CD4-positive, alpha-beta memory T cell (primary cell): ENCODE measurements at places on chromosomes 4 and X.

GRCh38 chr4:41976775-41977516 is 4.6 kb upstream of the DCAF4L1 start:
- DNase-seq = no peak

DNA sequence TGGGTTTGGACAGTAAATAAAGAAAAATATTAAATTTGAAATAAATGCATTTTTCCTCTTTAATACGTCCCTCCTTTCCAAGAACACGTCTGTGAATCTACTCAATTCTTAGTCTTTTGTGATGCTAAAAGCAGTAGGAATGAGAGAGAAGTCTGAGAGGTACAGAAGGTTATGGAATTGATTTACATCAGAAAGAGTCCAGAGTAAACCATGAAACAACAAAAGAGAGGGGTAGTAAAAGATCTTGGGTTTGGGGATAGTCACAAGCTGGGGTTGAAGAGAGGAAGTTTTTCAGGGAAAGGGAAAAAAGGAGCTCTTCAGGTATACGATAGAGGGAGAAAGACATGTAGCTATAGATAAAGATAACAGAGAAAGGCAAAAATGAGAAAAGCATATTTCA is 215.4 kb downstream of the RAB28 start:
- no peak for DNase-seq

- no peak for DNase-seq
These were observed 22.4 kb upstream of the HPSE start for GRCh38 chr4:83356899-83357661.

GRCh38 chrX:152819266-152819665 is 11.3 kb downstream of the CETN2 start:
- no peak for DNase-seq

DNA sequence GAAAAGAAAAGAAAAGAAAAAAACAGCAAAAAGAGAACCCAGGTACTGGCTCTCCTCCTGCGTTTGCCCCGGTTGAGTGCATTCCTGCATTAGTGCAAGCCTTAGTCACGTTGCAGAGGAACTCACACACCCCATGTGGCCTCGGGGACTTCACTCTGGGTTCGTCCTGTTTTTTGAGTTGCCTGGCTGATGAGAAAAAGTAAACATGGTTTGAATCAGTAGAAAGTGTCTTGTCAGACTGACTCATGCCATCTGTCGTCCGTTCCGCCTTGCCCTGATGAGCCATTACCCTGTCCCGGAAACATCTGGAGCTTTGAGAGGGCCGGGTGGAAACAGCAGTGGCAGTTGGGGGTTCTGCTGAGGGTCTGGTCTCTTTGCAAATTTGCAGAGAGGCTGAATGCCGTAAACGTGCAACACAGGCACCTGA is 16.3 kb downstream of the CD99 start:
- peak; percentile 36 for DNase-seq

GRCh38 chrX:22203186-22203585 is 69.5 kb upstream of the CBLL2 start:
- DNase-seq = no peak
